Pancreas (tissue), 10 donors: ENCODE measurements at places on chromosomes 11 and 22.

DNA sequence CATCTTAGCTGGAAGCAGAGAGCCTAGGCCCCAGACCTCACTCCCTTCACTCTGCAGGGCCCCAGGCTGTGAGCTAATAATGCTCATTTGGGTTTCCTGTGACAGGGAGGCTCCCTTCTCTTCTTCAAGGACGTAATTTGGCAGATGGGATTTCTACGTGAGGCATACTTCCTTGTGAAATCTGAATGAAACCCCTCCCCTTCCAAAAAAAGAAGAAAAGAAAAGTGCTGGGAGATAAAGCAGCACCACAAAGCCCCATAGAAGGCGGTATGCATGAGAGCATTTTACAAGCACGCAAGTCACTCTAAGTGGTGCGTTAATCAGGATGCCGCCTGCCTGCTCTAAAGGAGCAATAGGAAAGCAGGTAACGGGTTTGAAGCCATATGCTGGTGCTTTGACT, 5.7 kb downstream of the P2RX3 start:
- DNase-seq, result no peak

DNA sequence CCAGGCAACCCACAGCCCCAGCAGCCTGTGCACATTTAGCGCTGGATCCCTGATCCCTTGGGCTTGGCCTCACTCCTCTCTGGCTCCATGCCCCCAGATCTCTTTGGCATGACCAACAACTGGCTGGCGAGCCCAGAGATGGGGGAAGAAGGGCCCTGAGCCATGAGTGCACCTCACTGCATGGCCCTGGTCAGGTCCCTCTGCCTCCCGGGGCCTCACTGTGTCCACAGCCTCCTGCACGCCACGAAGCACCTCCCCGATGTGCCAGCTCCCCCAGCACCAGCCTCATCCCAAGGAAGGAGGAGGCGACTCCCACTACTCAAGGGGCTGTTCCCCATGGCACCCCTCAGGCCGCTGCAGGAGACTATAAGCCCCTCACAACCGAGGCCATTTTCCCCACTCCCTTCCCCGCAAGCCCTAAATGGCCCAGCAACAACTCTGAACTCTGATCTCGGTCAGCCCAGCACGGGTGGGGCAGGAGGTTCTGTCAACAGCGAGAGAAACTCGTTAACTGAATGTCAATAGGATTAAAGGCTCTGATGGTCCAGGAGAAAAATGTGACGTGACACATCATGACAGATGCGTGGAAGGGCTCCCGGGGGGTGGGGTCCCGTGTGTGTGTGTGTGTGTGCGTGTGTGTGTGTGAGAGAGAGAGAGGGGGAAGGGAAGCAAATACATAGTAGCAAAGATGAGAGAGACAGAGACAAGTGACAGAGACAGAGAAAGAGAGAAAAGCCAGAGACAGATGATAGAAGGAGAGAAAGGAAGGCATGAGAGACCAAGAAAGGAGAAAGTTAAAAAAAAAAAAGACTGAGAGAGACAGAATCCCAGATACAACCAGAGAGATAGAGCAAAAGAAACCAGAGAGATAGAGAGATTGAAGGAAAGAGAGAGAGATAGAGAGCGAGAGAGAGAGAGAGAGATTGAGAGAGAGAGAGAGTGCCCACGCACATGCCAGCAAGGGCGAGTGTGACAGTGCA, 28.4 kb upstream of the SYT7 start:
- DNase-seq, result no peak

DNA sequence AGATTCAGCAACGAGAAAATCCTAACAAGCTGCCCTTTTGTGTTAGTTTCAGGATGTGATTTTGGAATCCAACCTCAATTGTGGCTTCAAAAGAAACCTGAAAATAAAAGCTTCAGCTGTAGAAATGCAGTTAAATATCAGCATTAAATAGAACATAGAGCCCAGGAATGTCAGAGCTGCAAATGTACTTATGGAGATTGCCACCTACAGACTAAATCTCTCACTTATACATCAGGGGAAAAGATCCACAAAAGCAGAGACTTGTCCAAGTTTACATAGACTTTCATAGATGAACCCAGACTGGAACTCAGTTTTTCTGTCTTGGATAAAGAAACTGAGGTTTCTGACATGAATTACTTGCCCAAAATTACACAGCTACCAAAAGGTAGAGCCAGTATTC, 446.6 kb downstream of the DLG2 start:
- no peak for DNase-seq

DNA sequence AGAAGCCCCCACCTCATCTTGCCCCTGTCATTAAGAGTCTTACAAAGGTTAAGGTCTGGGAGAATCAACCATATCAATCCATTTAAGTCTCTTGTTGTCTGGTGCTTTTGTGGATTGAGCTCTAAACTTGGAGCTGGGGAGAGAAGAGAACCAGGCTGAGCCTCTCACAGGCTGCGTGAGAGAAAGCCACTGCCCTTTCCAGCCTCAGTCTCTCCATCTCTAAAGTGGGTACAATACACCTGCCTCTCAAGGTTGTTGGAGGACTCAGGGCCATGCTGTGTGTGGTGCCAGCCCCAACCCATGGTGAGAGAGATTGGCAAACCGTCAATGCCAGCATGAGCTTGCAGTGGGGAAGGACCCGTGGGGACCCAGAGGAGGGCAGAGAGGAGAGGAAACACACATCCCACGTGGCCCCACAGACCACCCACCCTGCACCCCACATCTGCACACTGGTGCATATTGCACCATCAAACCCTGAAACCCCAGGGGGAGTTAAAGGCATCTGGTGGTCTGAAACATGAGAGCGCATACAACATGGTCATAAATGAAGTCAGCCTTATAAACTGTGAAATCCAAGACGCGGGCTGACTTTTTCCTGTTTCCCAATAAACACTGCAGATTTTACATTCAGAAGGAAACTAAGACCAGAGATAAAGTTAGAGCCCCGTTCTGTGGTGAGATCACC, 27.5 kb upstream of the FBLN1 start:
- no peak for DNase-seq

DNA sequence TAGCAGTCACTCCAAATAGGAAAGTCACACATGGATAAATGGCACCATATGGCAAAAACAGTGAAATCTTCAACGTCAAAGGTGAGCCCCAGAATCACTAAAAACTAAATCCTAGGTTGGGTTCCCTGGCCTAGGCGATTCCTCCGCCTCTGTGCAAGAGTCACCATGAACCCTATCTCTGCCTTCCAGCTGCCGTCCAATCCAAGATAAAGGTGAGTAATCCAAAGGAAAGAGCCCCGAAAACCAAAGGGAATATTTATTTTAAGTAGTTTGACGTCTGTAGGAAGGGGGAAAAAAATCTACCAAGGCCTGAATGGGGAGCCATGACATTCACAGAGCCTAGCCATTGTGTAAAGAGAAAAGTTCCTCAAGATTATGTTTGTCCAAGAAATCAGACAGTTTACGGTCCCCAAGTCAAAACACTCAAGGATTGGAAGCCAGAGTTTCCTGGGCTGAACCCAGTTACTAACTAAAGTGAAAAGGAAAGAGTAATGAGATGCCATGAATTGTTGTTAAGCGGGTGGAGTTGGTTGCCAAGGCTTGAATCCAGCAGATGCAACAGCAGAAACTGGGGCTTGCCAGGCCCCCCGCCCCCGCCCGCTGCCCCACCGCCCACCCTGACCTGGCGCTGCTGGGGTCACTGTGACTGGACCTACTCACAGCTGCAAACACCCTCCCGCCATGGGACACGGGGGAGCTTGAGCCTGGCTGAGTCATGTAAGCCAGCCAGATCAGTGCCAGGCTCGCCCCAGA, 39.7 kb upstream of the ETS1 start:
- no peak for DNase-seq

DNA sequence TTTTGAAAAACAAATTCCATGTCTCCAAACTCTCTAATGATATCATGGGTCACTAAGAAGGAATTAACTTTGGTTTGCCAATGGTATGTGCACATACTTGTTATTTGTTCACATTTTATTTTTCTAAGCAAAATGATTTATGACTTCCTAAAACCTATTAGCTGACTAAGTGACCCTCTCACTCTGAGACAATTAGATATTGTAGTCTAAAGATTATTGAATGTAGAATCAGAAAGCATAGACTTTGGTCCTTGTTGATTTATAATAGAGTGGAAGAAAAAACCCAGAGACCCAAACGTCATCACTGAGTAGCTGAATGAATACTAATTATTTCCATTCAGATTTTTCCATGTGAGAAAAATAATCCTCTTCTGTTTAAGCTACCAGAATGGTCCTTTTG, 243.5 kb upstream of the ANO3 start:
- no peak for DNase-seq

DNA sequence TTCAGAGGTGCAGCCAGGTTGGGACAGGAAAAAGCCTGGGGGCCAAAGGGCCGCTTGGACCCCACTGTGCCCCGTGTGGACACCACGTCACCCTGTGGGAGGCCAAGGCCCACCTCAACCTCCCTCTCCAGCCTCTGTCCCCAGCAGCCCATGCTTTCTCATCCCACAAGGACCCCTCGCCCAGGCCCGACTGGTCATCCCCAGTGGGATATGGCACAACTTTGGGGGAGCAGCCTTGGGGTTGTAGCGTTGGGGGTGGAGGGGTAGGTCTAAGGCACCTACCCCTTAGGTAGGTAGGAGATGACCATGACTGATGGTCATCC, 44.0 kb downstream of the IGF2 start:
- no peak for DNase-seq

GRCh38 chr11:134538742-134539141, 126.7 kb upstream of the B3GAT1 start:
- DNase-seq, result no peak

DNA sequence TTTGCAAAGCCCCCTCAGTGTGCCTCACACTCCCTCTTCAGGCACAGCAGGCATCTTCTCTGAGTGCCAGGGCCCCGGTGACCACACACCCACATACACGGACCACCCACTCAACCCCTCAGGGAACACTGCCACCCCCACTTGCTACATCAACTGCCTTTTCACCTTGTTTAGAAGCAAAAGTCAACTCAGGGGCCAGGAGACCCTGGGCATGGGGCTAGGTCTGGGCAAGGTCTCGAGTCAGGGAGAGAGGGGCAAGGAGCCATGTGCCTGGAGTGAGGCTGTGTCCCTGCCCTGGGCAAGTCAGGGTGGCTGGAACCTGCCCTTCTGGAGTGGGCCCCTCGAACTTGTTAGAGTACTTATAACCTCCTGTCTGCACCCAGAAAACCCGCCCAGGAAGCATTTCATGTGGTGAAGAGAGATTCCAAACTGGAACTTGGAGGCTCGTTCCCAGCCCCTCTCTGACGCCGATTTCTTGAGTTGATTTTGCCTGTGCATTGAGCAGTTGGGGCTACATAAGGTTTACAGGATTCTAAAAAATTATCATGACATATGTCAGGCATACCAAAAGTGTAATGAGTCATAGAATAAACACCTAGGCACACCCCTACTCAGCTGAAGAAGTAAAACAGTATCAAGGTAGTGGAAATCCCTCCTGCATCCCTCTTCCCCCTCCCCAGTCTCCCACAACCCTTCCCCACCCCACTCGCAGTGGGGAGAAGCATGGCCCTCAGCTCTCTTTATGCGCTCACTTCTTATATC, 74.3 kb downstream of the MYEOV start:
- DNase-seq, result no peak

DNA sequence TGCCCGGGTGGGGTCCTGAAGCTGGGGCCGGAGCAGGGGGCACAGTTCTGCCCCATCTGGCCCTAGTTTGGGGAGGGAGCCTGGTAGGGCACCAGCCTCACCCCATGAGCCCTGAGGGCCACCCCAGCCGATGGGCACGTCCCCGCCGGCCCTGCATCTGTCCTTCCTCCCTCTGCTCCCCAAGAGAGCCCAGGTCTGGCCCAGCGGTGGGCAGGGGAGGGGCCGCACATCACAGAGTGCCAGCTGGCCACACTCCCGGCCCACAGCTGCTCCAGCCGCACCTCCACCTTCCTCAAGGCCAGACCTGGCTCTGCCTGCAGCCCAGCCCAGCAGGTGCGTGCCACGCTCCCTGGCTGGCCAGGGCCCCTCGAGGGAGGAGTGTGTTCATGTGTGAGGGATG, 21.6 kb downstream of the BRSK2 start:
- peak; percentile 95 for DNase-seq

DNA sequence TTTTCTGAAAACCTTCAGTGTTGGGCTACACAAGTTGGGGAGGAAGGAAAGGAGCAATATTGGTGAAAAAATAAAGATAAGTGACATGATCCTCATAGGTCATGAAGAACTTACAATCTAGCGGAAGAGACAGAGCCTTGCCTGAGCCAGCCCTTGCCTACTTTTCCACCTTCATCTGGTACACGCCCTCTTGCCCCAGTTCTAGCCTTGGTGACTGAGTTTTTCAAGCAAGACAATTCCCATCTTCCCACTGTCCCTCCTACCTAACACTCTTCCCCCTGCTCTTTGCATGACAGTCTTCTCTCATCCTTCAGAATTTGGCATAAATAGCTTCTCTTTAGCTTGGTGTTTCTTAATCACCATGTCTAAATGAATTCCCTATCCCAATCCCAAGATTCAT, 42.6 kb downstream of the BBOX1 start:
- DNase-seq, result no peak

DNA sequence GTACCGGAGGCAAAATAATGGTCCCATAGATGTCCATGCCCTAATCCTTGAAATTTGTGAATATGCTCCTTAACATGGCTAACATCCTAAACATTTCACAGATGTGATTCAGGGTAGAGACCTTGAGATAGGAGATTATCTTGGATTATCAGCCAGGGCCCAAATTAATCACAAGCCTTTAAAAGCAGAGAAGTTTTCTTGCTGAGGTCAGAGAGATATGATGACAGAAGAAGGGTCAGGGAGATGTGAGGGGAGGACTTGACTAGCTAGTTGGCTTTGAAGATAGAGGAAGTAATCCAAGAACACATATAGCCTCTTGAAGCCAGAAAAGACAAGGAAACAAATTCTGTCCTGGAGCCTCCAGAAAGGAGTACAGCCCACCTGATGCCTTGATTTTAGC, 19.1 kb upstream of the FDX1 start:
- no peak for DNase-seq

GRCh38 chr11:15969701-15970329, 386.5 kb downstream of the SOX6 start:
- DNase-seq, result no peak

- no peak for DNase-seq
Measured at GRCh38 chr11:30859669-30860068, 273.5 kb upstream of the MPPED2 start.

- DNase-seq, result peak; percentile 40
Measured at GRCh38 chr11:18046116-18046777, at the start of gene TPH1. Gene TPH1, minus strand, starts transcription at chr11:18046269. Its CDS starts 5,507 bp downstream, at chr11:18040762.
